ENCODE measurements at places on chromosomes 4 and X. TPM values are rescaled to one million over a fixed set of nuclear protein-coding genes. Genes with fewer than 3 reads are reported as not detected.
A peak's percentile ranks its signal among the peaks of the same experiment; 100 is the strongest.

DNA sequence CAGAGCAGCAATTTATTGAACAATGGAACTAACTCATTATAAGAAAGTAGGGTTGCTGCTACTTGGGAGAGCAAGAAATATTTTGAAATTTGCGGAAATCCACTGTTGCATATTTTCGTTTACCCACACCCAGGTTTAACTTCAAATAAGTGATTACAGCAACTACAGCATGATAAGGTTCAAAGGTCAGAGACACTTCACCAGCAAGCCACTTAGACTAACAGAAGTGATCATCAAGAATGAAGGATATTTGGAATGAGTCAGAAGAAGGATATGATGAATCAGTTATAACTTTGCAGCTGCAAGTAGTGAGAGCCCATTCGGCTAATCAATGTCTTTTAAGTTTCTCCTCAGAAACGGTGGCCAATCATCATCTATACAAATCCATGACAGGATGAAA is 199.3 kb downstream of the TMA16 start:
- peak; percentile 34 for DNase-seq

- no peak for DNase-seq
Measured at GRCh38 chrX:76029385-76029784, 143.5 kb upstream of the PBDC1 start.

GAGE12F gene
- not detected for polyA plus RNA-seq

- no peak for DNase-seq
Measured at GRCh38 chr4:7999695-8000094, 60.0 kb upstream of the AFAP1 start.

GRCh38 chr4:2094545-2094944 is 35.4 kb downstream of the NAT8L start:
- no peak for DNase-seq

GRCh38 chr4:168907119-168907698 is 102.8 kb downstream of the CBR4 start:
- no peak for DNase-seq

DNA sequence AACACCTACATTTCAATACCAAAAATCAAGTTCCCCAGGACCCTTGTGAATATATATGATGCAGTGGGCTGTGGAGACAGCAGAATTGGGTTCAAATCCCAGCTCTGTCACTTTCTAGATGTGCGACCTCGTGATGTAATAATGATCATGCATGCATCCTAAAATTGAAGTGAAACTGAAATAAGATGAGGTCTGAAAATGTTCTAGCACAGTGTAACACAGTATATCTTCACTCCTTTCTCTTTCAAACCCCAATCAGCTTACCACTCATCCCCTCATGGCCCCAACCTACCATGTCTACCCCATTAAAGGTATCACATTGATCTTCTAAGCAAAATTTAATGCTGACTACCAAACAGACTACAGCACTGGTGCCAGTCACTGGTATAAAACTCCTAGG is 69.9 kb upstream of the BRS3 start:
- no peak for DNase-seq

ARL9 gene
- 0.68 TPM for polyA plus RNA-seq

DNA sequence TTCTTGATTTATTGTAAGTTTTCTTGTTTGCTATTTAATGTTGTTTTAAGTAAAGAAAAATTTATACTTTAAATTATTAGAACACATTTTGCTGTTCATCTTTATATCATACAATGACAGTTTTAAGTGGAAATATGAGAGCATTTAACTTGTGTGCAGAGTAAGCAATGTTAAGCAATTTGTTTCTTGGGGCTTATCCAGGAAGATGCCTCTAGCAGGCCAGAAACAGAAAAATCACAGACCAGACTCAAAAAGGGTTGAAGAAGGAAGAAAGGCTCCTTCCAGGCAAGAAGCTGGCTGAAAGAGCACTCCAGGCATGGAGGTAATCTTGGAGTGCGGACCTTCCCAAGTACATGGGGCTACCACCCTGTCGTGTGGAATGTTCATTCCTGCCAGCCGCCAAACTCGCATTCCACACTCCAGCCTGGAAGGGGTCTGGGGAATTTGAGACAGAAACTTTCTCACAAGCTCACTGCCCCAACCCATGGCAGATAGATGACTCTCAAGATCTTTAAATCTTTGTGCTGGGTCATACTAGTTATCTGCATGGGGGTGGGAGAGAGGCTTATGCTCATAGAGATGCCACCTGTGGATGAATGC is 1521.3 kb upstream of the AGA start:
- no peak for DNase-seq

- no peak for DNase-seq
Measured at GRCh38 chr4:150131581-150132228, 53.5 kb downstream of the DCLK2 start.

PGAM4 gene
- 0.40 TPM for polyA plus RNA-seq

PRR32 gene
- not detected for polyA plus RNA-seq

DNA sequence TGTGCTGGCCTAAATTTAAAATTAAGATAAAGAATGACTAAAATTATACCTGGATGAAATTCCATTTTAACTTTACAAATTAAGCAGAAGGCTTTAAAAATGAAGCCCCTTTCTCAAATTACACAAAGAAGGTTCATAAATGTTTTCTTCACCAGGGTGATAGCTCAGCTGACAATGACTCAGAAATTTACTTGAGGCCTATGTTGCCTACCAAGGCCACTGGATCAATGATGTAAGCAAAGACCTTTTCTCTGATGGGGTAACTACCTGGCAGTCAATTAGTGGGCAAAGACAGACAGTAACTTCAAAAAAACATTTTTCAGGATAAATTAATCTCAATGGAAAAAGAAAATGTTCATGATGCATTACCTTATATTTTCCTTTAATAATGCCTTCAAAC is 23.9 kb upstream of the GPR34 start:
- no peak for DNase-seq

- no peak for DNase-seq
Measured at GRCh38 chr4:75634951-75635350, 4.6 kb upstream of the CDKL2 start.

- no peak for DNase-seq
Measured at GRCh38 chr4:143240939-143241679, 56.4 kb downstream of the USP38 start.

GRCh38 chr4:72761368-72762038 is 192.5 kb upstream of the ADAMTS3 start:
- no peak for DNase-seq

DNA sequence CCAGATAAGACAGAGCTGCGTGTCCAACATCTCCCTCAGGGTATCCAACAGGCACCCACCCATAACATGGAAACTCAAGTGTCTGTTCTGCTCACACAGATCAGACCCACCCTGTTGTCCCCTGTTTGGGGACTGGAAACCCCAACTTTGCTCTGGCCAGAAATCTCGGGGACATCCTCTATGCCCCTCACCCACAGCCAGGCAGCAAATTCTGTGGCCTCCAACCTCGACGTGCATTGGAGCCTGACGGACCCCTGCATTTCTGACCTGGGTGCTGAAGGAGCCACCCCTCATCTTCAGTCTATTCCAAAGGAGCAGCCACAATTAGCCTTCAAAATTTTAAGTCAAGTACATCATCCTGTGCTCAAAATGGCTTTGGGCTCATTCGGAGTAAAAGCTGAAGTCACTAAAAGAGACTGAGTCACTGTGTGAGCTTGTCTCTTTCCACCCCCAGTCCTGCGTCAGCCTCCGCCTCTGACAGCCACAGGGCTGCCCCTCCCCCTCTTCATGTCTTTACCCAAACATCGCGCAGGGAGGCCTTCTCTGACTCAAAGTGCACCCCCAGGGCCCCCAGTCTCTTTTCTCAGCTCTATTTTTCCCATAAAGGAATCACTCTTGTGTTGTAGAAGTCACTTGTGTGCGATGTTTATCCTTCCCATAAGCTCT is 24.4 kb upstream of the PDE6B start:
- DNase-seq, result no peak

ITIH6 gene
- not detected for polyA plus RNA-seq

ERAS gene
- not detected for polyA plus RNA-seq

FSTL5 gene
- not detected for polyA plus RNA-seq

- DNase-seq, result no peak
Measured at GRCh38 chrX:13470685-13470977, 98.8 kb upstream of the EGFL6 start.

GRCh38 chr4:48038666-48039065 is 22.1 kb downstream of the NIPAL1 start:
- DNase-seq, result no peak

MGAT4D gene
- polyA plus RNA-seq, result not detected

CT45A5 gene
- not detected for polyA plus RNA-seq

ADH1C gene
- polyA plus RNA-seq, result 0.88 TPM

DNA sequence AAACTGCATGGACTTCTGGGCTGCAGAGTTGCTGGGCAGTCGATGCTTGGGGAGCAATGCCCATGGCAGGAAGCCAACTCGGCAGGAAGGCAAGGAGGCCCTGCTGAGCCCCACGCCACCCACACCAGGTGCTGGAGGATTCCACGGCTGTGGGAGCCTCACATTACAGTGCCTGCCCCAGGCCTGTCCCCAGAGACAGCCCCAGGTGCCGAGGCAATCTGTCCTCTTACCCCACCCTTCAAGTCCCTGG is 53.9 kb downstream of the HMX1 start:
- DNase-seq, result no peak

GPR143 gene
- 0.05 TPM for polyA plus RNA-seq

GRCh38 chr4:73676861-73677323 is 56.7 kb upstream of the RASSF6 start:
- DNase-seq, result peak; percentile 85

CLDN2 gene
- 0.04 TPM for polyA plus RNA-seq

- no peak for DNase-seq
Measured at GRCh38 chr4:23889391-23889790, 456 bp downstream of the PPARGC1A start.

DNA sequence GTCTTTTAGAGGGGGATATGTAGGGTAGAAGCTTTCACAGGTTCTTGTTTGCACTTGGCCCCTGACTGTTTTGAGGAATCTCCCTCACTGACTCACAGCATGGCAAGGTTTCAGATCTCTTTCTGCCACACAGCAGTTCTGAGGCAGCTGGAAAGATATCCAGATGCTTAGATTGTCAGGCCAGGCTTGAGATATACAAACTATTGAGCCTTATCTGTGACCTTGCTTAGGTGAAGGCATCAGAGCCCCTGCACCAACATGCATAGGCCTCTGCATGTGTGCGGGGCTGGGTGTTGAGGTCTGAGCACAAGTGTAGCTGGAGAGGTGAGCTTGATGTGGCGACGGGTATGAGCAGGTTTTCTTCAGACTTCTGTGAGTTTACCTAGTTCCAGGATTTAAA is 80.9 kb upstream of the MSANTD1 start:
- peak; percentile 13 for DNase-seq

DNA sequence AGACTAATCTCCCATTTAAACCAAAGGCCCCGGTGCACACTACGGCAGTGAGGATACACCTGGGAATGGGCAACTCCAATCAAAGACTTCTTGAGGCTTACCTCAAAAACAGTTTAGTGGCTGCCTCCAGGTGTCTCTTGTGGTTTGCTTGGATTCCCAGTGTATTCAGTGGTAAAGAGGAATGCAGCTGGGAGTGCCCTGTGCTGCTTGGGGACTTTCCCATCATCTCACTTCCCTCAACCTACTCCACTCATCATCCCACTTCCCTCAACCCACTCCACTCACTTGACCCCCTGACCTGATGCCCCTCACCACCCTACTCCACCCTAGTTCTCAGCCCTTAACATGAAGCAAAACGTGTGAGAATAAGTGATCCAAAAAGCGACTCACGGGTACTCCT is 177.3 kb upstream of the ETNPPL start:
- no peak for DNase-seq

DNA sequence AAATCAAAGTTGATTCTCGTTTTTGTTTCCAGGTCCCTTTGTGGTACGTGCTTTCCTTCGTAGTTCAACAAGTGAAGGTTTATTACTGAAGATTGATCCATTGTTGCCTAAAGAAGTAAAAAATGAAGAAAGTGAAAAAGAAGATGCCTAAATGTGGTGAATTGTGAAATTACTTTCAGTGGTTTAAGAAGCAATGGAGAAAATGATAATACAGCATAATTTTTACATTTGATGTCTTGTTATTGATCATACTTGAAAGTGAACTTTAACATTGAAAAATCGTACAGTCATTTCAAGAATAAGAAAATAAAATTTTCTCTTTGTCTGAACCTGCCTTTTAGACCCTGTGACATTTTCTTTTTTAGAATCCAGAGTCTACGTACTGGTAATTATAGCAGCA is 89.8 kb downstream of the MRPL1 start:
- no peak for DNase-seq

- DNase-seq, result peak; percentile 11
Measured at GRCh38 chr4:137083571-137084135, 448.6 kb downstream of the PCDH18 start.

GRCh38 chrX:13007519-13008188 is 32.7 kb downstream of the TMSB4X start:
- DNase-seq, result no peak

TRIM2 gene
- 30.4 TPM for polyA plus RNA-seq

GRCh38 chrX:1387141-1387776 is 4.7 kb downstream of the SLC25A6 start:
- DNase-seq, result no peak

ZNF732 gene
- polyA plus RNA-seq, result 0.12 TPM

TMEM144 gene
- polyA plus RNA-seq, result 1.5 TPM

SMIM31 gene
- polyA plus RNA-seq, result not detected

DNA sequence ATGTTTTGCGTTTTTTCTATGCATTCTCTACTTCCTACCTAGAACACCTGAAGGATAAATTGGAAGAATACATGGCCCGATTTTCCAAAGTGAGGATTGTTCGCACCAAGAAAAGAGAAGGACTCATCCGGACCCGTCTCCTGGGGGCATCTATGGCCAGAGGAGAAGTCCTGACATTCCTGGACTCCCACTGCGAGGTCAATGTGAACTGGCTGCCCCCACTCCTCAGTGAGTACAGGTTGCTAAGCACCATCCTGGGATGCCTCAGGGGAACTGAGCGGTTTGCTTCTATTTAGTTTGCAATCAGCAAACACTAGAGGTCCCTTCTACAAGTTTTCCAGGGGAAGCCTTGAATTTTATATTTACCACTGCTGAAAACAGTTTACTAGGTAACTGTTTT is 359.3 kb upstream of the GALNT7 start:
- no peak for DNase-seq

EDNRA gene
- polyA plus RNA-seq, result 28.4 TPM

COX7B2 gene
- polyA plus RNA-seq, result not detected

GRCh38 chr4:119872371-119873016 is 194.2 kb downstream of the MAD2L1 start:
- no peak for DNase-seq

GRCh38 chr4:139645458-139645857 is 20.2 kb upstream of the MGST2 start:
- DNase-seq, result no peak

GRCh38 chr4:18923496-18924161 is 902.1 kb upstream of the LCORL start:
- DNase-seq, result no peak

PCDH11X gene
- polyA plus RNA-seq, result 0.01 TPM

RPGR gene
- 2.0 TPM for polyA plus RNA-seq

- DNase-seq, result no peak
Measured at GRCh38 chr4:123770884-123771283, 374.3 kb downstream of the SPRY1 start.

DNA sequence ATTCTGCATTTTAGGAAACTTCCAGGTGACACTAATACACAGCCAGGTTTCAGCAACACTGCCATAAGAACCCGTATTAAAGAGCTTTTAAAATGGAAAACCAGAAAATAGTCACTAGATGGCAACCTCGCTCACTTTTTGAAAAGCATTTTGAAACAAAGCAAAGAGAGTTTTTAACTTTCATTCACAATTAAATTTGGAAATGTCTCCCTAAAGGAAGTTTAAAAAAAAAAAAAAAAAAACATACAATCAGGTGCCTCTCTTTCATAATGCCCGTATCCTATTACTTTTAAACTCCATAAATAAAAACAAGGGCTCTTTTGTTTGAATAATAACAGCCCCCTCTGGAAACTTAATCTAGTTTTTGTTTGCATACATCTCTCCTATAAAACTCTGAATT is 20.3 kb downstream of the MEPE start:
- no peak for DNase-seq
